ENCODE measurements at places on chromosomes 7 and 10.

- no peak for DNase-seq
Measured at GRCh38 chr7:36692456-36692855, 31.8 kb downstream of the AOAH start.

- peak; percentile 27 for DNase-seq
Measured at GRCh38 chr7:69419934-69420333, 178.3 kb upstream of the AUTS2 start.

DNA sequence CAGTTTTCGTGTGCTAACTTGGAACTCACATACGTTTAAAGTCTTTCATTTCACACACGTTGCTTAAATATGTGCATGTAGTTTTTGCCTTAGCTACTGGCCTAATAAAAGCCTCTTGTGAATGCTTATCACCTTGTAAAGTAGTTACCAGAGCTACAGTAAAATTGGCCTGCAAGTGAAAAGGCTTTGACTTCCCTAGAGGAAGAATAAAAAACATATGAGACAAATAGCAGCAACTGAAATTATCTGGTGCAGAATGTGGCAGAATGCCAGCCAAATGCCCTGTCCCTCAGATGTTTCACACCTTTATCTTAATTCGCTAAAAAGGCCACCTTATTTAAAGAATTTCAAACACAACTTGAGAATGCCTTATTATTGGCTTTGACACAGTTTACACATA lies 28.1 kb upstream of the RPA3 start:
- no peak for DNase-seq

DNA sequence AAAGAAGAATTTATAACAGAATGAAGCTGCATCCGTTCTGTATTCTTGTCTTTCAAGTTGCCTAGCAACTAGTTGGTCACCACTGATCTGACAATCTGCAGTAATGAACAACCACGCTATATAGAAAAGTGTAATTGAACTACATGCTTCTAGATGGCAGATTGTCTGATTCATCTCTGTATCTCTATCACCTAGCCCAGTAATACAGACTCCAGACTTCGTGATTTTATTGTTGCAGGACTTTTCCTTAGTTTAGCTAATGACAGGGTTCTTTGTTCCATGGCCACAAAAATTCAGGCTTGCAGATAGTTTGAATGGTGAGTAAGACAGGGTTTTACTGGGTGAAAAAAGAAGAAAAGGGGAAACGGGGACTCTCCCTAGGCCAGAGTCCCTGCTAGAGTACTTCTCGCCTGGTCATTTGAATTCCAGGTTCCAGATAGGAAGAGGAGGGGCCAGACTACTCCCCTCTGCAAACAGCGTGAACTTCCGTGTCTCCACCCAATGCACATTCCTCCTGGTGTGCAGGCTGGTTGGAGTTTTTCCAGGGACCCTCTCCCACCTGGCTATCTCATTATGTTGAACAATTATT lies 45.9 kb downstream of the COL1A2 start:
- DNase-seq: peak; percentile 30

DNA sequence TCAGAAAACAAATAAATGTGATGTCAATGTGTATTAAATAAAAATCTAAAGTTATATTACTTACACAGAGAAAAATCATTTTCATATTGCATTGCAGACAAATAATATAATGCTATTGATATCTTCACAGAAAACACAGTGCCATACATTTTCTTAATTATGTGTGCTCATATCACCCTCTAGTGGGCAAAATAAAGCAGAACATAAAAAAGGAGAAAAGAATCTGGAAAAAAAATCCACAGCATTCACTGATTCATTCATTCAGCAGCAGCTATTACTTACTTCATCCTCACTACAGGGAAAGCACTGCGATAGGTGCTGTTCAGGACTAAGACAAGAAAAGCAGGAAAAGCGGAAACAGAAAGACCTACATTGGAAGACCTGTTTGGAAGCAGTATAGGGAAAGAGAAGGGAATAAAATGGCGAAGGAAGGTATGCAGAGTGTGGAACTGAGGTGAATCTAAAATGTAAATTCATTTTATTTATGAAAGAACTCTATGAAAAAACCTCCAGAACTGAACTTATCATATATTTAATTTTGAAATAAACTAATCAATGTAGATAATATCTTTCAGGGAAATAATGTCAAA lies 73.2 kb downstream of the POT1 start:
- DNase-seq: peak; percentile 67

All from GM23248 (cell line).